PC-9 (cell line): ENCODE measurements at places on chromosomes 2 and 18.
A peak's percentile ranks its signal among the peaks of the same experiment; 100 is the strongest.

DNA sequence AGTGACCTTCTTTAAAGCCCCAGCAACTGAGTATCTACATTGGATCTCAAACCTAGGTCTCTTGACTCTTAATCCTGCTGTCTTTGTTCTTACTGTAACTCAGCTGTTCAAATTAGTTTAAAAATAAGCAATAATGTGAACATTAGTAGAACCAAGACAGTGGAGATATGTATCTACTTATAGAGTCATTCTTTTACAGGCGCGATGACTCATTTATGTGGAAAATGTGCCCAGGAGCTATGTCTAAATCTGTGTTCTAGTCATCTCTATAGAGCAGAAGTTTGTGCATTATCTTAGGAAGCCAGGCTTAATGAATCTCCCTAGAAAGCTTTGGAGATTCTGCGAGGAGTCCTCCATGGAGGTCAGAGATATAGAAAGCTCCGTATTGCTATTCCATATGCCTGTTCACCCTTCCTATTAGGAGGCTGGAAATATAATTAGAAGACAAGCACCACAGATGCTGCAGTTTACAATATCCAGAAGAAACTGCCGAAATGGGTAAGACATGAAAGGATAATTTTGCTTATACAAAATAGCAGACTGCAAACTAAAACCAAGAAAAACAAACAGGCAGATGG lies 211.6 kb downstream of the TRIB2 start:
- peak; percentile 88 for DNase-seq

DNA sequence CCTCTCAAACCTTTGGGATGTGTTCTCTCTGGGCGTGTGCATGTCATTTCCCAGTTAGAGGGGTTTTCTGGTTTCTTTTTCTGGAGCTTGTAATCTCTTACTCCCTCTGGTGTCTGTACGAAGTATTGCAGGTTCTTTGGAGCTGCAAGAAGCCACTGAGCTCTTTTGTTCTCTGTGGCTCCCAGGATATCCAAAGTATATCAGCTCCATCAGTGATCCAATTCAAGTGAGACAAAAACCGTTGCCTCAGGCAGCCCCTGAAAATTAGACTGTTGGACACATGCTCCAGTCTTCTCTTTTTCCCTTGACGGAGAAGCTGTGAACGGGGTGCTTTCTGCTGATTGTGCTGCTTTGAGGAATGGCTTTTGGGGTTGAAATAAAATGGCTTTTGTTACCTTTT lies 59.0 kb upstream of the LDLRAD4 start:
- DNase-seq, result peak; percentile 39

DNA sequence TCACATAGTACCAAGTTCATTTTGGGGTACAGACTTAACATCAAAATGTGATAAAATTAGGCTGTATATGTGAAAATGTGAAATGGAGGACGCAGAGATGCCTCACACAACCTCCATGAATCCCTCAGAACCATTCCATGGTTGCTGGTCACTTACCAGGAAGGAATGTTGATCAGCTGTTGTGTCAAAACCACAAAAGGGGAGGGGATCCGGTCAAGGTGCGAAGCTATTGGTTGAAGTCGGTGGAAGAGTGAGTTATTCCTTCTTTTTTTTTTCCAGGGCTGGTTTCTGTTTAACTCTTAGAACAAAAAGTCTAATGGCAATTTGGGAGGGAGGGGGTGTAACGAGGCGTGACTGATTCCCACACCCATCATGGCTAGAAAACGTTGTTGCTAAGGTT lies 32.3 kb upstream of the REG3A start:
- DNase-seq, result no peak

DNA sequence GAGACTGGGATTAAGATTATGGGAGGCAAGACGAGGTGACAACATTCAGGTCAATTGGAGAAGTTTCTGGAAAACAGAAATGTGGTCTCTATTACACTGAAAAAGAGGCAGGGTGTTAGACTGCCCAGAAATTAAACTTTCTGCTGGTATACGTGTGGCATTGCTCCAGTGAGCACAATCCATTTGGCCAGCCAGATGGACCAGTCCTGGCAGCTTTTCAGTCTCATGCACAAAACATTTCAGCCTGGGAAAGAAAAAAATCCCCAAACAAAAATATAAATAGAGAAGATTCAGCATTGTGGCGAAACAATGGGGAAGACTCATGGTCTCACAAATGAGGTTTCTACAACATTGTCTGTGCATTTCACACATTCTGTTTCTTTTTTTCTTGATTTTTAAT lies 113.9 kb downstream of the HNMT start:
- no peak for DNase-seq

DNA sequence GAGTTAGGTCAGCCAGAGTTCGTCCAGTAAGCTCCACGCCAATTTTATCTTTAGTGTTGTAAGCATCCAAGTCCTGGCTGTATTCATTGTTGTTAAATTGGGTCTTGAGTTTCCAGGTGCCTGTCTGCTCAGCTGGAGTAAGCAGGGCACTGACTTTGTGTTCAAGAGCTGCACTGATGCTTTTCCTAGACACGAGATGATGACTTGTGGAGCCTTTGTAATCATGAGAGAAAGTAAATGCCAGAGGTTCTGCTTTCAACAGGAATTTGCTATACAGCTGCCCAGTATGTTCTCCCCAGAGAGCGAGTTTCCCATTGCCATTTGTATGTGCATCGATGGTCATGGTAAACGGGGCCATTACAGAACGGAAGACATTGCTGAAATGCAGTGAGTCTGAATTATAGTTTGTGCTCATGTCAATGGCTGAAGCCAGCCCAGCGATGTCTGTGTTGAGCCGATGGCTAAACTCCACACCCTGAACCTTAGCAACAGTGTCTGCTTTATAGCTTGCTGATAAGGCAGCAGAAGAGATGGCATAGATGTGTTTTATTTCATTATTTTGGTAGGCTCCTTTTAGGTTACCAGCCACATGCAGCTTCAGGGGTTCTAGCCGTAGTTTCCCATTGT lies 32.9 kb downstream of the APOB start:
- no peak for DNase-seq

- DNase-seq, result no peak
Observed at GRCh38 chr18:59229191-59229590, 9.2 kb downstream of the GRP start.

GRCh38 chr2:102194609-102195268 lies 7.9 kb downstream of the IL1RL2 start:
- DNase-seq, result no peak

- no peak for DNase-seq
Observed at GRCh38 chr2:224157655-224158054, 118.6 kb upstream of the SERPINE2 start.
